Body of pancreas (tissue), 4 donors: ENCODE measurements at places on chromosomes 3 and 15.

DNA sequence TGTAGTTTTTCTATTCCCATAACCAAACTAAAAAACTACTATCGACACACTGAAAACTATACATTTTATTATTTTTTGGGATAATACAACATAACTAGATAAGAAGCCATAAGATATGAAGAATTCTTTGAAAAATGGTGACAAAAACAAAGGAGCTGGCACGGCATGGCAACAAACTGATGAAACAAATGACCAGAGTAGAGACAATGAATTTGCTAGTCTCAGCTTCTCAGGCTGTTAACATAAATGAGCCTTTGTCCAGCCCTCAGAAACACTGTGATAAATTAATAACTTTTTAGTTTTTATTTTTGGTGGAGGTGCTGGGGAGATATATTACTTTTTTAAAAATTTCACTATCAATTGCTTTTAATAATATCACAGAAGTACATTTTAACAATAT lies 100.7 kb downstream of the SMARCC1 start:
- H3K27me3 ChIP-seq: no peaks in the 10 kb centered on the region
- H3K36me3 ChIP-seq: peaks cover 21% of the 10 kb centered on the region
- DNase-seq: no peak
- H3K27ac ChIP-seq: no peak overlapping the region
- H3K4me1 ChIP-seq: no peaks in the 10 kb centered on the region

GRCh38 chr15:42119446-42119760 lies 25.0 kb upstream of the PLA2G4D start:
- H3K36me3 ChIP-seq: no peaks in the 10 kb centered on the region
- peaks cover 13% of the 10 kb centered on the region for H3K4me1 ChIP-seq
- no peaks in the 10 kb centered on the region for H3K27me3 ChIP-seq
- no peak overlapping the region for H3K27ac ChIP-seq
- no peak overlapping the region for H3K4me3 ChIP-seq

DNA sequence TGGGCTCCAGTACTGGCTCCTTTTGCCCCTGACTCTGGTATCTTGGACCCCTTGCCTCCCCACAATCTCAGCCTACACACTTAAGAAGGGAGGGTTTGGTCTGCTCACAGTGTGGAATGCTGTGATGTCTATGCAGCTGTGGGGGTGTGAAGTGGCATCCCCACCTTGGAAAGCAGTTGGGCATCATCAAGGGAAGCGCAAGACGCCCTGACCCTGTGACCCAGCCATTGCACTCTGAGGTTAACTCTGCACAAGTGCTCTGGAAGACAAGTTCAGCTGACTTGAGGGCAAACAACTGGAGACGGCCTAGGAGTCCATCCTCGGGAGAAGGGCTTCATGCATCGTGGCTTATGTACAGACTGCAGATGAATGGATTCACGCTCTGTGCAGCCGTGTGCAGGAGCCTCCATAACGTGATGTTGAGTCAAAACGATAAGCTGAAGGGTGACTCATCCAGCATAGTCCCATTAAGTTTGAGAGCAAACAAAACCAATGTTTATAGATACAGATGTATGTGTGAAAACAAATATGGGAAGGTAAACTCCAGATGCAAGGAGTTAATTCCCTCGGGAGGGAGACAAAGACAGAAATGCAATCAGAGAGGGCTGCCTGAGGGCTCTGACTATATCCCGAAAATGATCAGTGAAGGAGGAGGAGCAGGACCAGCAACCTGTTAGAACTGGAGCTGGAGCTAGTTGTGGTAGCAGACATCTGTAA lies 86.8 kb downstream of the LSM3 start:
- H3K27ac ChIP-seq: no peak overlapping the region
- H3K36me3 ChIP-seq: no peaks in the 10 kb centered on the region
- no peaks in the 10 kb centered on the region for H3K27me3 ChIP-seq

DNA sequence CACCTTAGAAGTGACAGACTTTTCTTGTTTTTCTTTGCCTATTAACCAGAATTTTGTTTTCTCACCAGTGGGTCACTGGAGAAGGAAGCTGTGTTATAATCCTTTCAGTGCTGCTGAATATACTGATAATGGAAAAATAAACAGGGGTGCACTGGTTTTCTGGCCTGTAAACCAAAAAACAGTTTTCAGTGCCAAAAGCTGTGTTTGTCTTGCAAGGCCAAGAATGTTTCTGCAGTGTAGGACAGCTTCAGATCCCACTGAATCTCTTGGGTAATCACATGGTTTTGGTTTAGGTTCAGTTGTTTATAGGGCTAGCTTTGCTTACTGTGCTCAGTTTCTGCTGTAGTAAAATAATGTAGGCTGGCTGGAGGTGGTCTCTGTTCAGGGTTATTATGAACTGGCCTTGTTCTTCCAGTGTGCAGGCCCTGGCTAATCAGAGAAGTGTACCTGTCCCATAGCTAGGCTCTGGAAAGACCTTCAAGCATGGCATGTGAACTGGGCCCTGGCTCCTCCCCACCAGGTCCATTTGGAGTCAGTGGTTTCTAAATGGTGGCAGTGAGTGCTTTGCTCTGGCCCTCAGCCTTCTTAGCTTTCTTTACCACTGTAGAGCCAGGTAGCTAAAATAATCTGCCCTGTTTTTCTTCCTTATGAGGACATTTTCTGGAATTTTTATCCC lies 18.7 kb downstream of the PDE8A start:
- H3K36me3 ChIP-seq: no peaks in the 10 kb centered on the region
- H3K4me1 ChIP-seq: peaks cover 33% of the 10 kb centered on the region
- no peak for DNase-seq
- H3K27ac ChIP-seq: no peak overlapping the region

GRCh38 chr15:45338417-45338816 lies 39.9 kb downstream of the GATM start:
- no peaks in the 10 kb centered on the region for H3K27me3 ChIP-seq
- H3K36me3 ChIP-seq: no peaks in the 10 kb centered on the region
- DNase-seq: no peak
- H3K4me3 ChIP-seq: no peak overlapping the region
- no peak overlapping the region for H3K27ac ChIP-seq

DNA sequence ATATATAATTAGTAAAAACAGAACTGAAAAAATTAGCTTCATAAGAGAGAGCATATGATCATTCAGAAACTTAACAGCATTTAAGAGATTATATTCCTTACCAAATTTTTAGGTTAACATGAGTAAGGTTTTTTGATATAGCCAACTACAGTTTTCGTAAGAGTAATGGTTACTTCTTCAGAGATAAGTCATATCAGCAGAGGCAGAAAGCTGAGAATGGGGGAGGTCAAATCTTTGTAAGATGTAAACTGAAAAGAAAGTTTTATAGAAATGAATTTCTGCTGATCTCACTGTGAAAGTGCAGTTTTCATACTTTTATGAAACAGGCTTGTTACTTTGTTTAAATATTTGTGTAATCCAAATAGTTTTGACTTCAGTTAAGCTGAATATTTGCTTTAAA lies 193.3 kb downstream of the ZBTB20 start:
- no peak overlapping the region for H3K27ac ChIP-seq
- no peak overlapping the region for H3K4me3 ChIP-seq
- DNase-seq: no peak
- H3K27me3 ChIP-seq: no peaks in the 10 kb centered on the region
- H3K4me1 ChIP-seq: no peaks in the 10 kb centered on the region

- no peaks in the 10 kb centered on the region for H3K36me3 ChIP-seq
- peaks cover 4% of the 10 kb centered on the region for H3K4me1 ChIP-seq
- no peak overlapping the region for H3K4me3 ChIP-seq
- peak; percentile 59 for DNase-seq
- H3K27ac ChIP-seq: no peak overlapping the region
Observed at GRCh38 chr3:146577662-146578061, 27.5 kb downstream of the PLSCR5 start.

- H3K36me3 ChIP-seq: no peaks in the 10 kb centered on the region
- no peak for DNase-seq
- no peak overlapping the region for H3K4me3 ChIP-seq
- no peaks in the 10 kb centered on the region for H3K27me3 ChIP-seq
- no peak overlapping the region for H3K27ac ChIP-seq
Observed at GRCh38 chr3:54870423-54870822, 57.4 kb downstream of the LRTM1 start.
